ENCODE measurements at places on chromosomes 5 and 9.

DNA sequence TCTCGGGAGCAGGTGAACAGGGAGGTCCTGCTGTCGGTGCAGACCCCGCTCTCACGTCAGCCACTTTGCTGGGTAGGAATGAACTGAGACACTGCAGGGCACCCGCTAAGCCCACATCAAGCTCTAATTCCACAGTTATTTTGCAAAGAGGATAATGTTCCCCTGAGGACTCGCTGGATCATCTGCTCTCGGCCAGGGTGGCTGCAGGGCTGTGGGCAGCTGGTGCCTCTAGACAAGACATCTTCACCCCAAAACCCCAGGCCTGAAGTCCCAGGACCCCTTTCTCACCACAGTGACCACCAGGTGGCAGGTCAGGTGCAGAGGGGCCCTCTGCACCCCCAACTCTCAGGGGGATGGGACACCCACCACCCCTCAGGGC, 135.1 kb upstream of the PPP1R26 start:
- DNase-seq, result no peak

DNA sequence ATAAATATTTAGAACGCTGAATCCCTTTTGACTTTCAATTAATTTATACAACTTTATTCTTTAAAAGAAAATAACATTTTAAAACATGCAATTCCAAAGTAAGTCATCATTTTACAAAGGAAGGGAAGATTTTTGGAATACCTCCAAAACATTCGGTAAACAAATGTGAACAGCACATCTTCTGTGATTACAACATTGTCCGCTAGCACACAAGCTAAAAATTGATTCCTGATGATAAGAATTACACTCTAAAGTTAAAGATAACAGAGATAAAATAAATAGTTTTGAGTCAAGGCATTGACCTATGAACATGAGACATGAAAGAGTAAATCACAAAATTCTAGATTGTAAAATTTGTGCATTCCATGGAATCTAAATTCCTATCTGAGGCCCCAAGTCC, 56.2 kb upstream of the TRAF1 start:
- DNase-seq, result no peak

GRCh38 chr5:32229586-32229985, 55.5 kb upstream of the GOLPH3 start:
- DNase-seq, result no peak

DNA sequence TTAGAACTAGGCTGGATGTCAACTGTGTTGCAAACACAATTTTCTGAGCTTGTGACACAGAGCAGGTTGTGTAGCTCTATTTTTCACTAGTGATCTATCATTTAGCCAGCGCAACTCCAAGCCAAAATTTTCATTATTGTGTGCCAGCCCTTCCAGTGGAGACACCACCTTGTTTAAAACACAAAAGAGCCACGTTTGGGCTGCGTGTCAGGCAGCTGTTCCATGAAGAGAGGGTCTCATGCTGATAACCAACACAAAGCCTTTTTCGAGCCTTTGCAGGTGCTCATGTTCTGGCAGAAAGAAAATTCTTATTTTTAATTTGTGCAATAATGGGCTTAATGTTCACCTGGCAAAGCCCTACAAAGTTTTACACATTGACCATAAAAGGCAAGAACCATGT, 237.6 kb upstream of the RGMB start:
- no peak for DNase-seq

DNA sequence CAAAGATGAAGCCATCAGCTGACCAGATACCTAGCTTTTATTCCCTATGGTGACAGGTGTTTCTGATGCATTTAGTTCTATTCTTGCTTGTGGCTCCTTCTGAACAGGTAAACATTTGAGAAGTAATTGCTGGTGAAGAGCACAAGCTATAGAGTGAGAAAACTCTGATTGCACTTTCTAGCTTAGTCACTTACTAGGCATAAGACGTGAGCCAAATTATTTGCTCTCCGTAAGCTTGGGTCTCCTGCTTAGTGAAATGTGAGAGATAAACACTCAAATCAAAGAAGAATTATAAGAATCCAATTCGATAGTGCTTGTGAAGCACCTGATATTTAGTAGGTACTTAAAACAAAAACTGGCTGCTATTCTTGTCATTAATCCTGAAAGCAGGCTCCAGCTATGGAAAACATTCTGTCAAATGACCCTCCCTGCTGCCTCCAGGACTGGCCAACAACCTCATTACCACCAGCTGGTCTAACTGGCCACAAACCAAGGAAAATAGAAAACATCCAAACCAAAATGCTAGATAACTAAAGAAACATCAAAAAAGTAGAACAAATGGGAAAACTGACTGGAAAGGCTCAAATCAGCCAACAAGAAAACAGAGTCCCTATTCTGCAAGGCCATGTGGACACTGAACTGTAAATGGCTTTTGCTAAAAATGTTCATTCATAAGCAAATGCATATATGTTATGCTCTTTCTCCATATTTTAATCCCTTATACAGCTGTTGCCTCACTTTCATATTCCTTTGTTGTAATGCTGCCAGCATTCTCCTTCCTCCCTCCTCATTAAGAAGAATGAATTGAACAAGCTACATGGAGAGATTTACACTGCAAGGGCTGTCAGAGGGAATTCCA, 616.1 kb downstream of the DTWD2 start:
- DNase-seq, result no peak

DNA sequence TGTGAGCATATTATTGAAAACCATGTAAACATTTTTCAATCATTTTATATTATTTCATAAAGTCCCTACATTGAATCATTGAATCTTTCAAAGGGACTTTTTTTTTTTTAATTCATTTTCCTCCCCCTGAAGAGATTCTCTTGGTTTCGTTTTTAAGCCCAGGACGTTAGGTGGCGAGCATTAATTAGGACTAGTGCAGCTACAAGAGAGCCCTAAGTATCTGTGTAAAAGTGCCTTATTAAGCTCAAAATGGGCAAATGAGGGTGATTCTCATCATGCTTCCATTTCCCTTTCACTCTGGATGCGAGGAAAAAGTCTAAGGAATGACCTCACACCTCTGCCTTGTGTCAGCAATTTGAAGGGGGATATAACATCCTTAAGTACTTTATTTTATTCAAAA, 517.9 kb upstream of the ITGA1 start:
- DNase-seq, result no peak

DNA sequence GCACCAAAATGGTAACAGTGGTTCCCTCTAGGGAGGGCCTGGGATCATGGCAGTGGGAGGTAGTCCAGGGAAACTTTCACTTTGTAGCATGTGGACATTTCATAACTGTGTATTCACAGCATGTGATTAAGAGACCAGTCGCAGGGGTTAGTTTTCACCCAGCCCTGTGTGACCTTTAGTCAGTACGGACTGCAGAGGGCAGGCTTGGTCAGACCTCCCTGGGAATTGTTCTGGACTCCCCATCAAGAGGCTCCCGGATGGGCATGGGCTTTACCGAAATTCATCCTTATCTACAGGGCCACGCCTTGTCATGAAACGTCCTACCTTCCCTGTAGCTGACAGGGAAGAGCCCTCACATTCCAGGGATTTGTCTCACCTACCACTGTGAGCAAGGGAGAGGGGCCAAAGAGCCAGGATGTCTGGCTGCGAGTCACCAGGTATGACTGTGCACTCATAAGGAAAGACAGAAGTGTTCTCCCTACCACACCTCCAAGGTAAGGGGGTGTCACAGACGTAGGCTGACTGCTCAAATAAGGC, 19.9 kb downstream of the GPX3 start:
- DNase-seq, result no peak

GRCh38 chr5:147390654-147391225, 119.1 kb downstream of the DPYSL3 start:
- no peak for DNase-seq

DNA sequence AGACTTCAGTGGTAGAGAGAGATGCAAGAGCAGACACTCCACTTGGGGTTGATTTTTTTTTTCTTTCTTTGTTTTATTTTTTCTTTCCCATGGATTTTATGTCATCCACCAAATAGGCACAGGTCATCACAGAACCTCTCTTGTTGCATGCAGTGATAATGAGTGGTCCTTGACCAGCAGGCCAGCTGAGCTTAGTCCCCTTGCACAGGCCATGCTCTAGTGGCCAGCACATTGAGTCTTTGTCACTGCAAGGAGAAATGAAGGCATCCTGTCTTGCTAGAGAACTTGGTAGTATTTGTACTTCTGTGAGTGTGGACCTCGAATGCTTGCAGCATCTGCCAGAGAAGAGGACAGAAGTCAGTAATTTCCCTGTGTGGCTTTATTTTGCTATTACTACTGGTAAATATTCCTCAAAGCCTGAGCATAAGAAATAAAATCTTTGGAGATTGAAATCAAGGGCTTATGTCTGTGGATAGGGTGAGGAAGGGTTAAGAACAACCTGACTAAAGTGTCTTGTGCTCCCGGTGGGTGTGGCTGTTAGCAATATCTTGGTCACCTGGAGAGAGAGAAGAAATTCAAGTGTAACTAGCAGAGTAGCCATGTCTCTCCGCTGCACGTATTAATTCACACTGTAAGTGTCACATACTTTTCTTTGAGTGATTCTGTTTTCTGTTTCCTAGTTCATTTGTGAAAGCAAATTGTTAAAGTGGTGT, 45.3 kb upstream of the NCS1 start:
- DNase-seq, result no peak

DNA sequence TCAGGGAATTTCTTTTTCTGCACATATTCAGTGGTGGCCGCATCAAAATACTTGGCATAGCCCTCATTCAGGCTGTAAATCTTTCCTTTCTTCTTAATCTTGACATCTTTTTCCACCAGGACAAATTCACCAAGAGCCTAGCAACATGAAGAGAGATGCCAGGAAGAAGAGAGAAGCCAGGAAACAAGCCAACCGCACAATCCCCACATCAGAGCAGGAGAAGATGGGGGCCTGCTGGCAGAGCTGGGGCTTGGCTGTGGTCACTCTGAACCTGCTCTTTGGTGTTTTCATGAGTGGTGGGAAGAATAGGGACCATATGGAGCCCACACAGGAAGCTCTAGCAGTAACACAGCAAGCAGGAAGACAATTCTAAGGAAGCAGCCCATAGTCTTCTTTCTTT, 12.4 kb downstream of the PCAT7 start:
- DNase-seq, result no peak

DNA sequence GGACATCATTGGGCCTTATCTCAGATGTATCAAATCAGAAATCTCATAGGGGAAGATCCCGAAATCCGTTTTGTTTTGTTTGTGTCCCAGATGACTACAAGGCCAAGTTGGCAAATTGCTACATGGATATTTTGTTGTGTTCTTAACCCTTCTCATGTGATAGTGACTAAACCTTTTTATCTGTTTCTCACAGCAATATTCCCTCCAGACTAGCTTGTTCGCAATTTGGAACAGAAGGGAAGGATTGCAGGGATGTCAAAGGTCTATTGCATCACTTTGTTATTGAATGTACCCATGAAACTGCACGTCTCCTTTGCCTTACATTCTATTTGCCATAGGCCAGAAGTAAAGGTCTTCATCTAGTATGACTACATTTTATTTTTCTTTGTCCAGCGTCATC, 453.9 kb downstream of the NFIB start:
- no peak for DNase-seq

DNA sequence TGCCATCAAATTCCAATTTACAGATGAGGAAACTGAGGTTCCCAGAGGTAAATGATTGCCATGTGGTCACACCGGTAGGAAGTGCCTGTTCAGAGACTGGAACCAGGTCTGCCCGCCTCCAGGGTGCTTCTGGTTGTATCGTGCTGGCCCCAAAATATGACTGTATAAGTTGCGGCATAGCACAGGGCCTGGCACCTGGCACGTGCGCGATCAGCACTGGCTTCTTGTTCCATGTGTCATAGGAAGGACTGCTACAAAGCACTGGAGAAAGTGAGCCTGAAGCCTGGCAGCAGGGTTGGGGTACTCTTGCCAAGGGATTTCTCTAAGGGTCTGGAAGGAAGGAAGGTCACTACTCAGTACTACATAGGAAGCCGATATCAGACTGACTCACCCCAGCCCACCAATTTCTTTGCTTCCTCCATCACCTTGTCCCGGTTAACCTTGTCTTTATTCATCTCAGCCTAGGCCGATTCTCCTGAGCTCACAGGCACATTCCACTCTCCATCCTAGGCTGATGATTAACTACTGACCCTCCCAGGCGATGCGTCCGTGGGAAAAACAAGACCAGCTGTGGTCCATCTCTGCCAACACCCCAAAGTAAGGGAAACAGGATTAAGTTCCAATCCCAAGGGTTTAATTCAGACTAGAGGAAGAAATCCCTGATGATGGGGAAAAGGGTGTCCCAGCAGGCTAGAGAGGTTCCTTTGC, 1.8 kb downstream of the HRH2 start:
- DNase-seq, result no peak

GRCh38 chr5:143932584-143932983, 120.6 kb downstream of the HMHB1 start:
- DNase-seq, result no peak

GRCh38 chr9:132143359-132143758, 18.5 kb upstream of the NTNG2 start:
- DNase-seq, result no peak

- DNase-seq, result no peak
Observed at GRCh38 chr5:14168793-14169262, 25.7 kb downstream of the TRIO start.

GRCh38 chr5:135211083-135211790, 177.2 kb upstream of the PITX1 start:
- DNase-seq, result no peak

- DNase-seq, result peak; percentile 17
Observed at GRCh38 chr9:105901514-105902109, 207.3 kb downstream of the TMEM38B start.

GRCh38 chr5:143635888-143636287, 176.1 kb upstream of the HMHB1 start:
- DNase-seq, result no peak

- DNase-seq, result no peak
Observed at GRCh38 chr9:17813798-17814197, 234.9 kb downstream of the SH3GL2 start.

DNA sequence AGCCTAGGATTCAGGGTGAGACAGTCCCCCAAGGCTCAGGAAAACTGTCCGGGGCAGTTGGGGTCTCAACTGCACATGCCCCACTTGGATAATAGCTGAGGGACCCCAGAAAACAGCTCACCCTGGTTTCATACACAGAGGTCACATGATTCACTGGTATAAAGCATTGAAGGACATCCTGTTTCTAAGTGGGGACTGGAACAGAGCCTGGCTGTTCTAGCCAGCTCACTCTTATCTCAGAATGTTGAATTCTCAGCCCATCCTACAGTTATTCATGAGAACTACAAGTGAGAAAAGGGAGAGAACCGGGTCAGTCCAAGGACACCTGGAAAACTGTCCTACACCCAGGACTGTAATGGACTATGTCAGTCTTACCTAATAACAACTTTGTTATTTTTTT, 170.9 kb downstream of the FGF1 start:
- DNase-seq, result no peak

- DNase-seq, result no peak
Observed at GRCh38 chr5:18497089-18497488, 862.8 kb downstream of the TAF11L14 start.

GRCh38 chr9:89293014-89293413, 18.0 kb upstream of the CKS2 start:
- DNase-seq, result no peak

- DNase-seq, result no peak
Observed at GRCh38 chr5:35430381-35431162, 187.1 kb upstream of the SPEF2 start.

- DNase-seq, result no peak
Observed at GRCh38 chr5:5370059-5370774, 52.3 kb upstream of the ICE1 start.
